ENCODE measurements at places on chromosomes 7 and 10. TPM values are rescaled to one million over a fixed set of nuclear protein-coding genes. Genes with fewer than 3 reads are reported as not detected.

GRCh38 chr7:91431601-91432000 lies 167.4 kb downstream of the FZD1 start:
- DNase-seq = no peak

- DNase-seq = peak; percentile 43
Observed at GRCh38 chr10:11685787-11686218, 56.4 kb upstream of the ECHDC3 start.

DNA sequence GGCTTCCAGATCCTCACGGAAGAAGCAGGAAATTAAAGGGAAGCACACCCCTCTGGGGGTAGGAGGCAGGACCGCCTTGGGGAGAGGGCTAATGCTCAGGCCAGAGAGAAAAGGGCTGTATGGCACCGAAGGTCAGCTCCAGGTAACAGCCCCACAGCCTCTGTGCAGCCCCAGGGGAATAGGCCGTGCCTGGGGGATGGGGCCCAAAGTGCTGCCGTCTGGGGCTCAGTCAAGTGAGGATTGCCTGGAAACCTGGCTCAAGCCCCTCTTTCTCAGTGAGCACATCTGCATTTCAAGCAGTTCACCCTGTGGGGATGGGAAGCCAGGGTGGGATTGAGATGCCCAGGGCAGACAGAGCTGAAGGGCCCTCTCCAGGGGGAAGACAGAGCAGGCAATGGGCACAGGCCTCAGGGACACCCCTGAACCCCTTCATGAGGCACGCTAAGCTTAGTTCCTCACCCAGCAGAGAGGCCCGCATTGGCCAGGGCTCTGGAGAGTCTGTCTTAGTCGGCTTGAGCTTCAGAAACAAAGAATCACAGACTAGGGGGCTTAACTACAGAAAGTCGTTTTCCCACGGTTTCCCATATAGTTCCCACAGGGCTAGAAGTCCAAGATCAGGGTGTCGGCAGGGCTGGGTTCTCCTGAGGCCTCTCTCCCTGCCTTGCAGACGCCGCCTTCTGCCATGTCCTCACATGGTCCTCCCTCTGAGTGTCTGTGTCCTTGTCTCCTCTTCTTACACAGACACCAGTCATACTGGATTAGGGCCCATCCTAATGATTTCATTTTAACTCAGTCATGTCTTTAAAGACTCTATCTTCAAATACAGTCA lies 118.2 kb downstream of the PTPN20 start:
- DNase-seq = no peak

VWA2 gene
- not detected for total RNA-seq

GFRA1 gene
- total RNA-seq = not detected

TMEM178B gene
- 0.29 TPM for total RNA-seq

ERV3-1 gene
- 8.6 TPM for total RNA-seq

Measured in PC-3 (cell line).